ENCODE measurements at places on chromosomes 2 and 18.

GRCh38 chr18:76398295-76398694, 96.7 kb downstream of the ZNF516 start:
- DNase-seq: no peak

- DNase-seq: peak; percentile 35
Measured at GRCh38 chr18:8657873-8658470, 47.4 kb upstream of the MTCL1 start.

GRCh38 chr2:105470979-105471378, 72.1 kb upstream of the FHL2 start:
- no peak for DNase-seq

DNA sequence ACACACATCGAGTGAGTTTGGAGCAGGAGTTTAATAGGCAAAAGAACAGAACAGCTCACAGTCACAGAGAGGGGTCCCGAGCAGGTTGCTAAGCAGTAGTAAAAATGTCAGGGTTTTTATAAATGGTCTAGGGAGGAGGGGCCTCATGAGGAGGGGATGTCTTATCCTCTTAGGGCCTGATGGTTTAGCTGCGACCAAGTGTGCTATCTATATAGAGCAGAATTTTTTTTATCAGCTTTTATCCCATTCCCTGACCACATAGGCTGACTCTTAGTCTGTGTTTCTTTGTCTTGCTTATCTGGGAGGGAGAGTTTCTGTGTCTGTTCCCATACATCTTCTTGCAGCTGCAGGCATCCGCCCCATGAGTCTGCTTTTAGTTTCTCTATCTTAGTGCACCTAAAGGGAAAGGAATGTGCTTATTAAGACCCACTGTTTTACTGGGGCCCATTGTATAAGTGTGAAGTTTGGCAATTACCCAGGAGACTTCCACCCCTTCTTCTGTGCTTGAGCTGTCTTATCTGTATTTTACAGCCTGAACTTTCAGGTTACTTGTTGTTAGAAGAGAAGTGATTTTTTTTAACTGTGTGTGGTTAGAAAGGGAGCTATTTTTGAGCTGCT, 30.4 kb upstream of the GMCL1 start:
- DNase-seq: no peak

DNA sequence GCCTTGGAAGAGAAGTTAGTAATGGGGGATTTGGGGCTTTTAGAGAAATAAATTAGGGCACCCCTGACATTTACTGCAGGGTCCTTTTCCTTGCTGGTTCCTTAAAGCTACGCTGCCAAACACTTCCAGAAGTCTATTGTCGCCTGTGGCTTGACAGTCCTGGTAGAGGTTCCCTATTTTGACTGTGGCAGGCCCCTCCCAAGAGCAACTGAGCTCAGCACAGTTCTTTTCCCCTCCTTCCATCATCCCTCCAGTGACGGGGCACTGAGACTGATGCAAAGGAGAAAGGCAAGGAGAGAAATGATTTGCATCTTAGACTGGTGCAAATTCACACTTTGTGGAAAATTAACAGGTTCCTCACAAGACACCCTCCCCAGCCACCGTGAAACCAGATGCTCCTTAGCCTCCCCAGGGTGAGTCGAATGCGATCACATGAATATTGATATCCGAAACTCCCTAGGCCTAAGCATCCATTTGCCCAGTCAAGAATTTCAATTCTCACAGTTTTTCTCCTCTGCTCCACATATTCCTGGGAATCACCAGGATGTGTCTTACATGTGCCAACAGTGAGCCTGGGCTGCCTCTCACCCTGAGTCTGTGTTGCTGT, 45.4 kb downstream of the RABL2A start:
- no peak for DNase-seq

DNA sequence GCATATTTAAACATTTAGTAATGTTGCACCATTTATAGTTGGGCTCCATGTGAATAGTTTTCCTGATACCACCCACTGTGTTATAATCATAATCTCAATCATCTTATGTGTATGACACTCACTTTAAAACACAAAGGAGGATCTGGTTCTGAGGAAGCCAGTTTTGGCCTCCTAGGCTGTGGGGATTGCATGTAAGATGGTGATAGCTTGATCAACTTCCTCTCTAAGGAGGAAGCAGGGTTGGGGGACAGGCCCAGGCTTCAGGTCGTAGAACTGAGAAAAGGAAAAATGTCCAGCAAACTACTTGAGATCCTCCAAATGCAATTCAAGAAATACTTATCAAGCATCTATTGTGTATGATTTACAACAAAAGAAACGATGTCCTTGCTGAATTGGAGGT, 4.9 kb upstream of the PPM1B start:
- DNase-seq: no peak

GRCh38 chr2:196289000-196289399, 117.6 kb upstream of the STK17B start:
- DNase-seq: no peak

DNA sequence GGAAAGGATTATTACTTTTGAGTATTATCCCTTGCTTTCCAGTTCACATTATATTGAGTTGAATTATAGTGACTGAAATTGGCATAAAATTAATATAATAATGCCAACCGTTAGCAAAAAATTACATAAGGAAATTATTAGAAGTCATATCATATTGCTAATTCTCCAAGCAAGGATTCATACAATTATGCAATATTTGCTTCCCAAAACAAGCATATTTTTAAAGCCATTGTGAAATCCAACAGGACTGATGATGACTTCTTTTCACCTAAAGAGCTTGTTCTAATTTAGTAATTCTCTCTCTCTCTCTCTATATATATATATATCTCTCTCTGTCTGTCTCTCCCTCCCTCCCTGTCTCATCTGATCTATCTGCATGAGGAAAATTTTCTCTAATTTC, 283.5 kb downstream of the DSEL start:
- no peak for DNase-seq

All from cerebellar nuclear complex (tissue), 1 donor.